SK-N-SH (cell line): ENCODE measurements at places on chromosomes 1 and 21. TPM values are rescaled to one million over a fixed set of nuclear protein-coding genes. Genes with fewer than 3 reads are reported as not detected.

DNA sequence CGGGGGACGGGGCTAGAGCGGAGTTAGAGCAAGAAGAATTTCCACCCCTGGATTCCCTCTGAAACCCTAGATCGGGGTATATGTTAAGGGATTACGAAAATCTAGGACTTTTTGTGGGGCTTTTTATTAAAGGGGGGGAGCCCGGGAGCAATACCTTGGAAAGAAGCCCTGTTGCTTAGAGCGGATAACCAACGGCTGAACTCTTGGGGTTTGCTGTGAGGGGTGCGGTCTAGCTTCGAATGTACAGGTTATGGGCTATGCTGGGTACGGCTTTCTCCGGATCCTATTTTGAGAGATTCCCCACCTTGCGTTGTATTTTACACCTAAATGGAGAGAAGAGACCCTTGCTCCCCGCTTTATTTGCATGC lies 626 bp downstream of the DYRK3 start:
- peak overlapping the region; percentile 83 for H3K27ac ChIP-seq
- no peak for DNase-seq
- peak overlapping the region; percentile 87 for H3K4me3 ChIP-seq
- no peaks in the 10 kb centered on the region for H3K36me3 ChIP-seq
- H3K27me3 ChIP-seq, result no peaks in the 10 kb centered on the region

GRCh38 chr1:28045777-28046176 lies 42.6 kb downstream of the EYA3 start:
- peak overlapping the region; percentile 19 for H3K27ac ChIP-seq
- no peaks in the 10 kb centered on the region for H3K4me1 ChIP-seq
- no peak overlapping the region for H3K4me3 ChIP-seq
- no peaks in the 10 kb centered on the region for H3K27me3 ChIP-seq
- no peak for DNase-seq
- peaks cover 26% of the 10 kb centered on the region for H3K36me3 ChIP-seq

DNA sequence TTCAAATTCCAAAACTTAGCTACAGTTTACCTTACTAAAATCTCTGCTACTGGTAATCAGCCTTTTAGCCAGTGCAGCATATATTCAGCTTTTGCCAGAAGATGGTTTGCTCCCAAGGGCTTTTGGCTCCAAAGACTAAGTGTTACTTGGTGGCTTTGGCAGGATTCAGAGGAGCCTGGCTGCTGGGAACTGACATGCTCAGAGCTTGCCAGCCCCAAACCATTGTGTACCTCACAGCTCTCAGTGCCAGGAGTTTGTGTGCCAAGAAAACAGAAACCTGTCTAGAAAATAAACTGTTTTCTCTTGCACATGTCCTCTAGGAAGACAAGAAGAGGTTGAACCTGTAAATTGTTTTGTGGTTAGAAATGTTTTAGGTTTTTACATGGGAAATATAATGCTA lies 315.9 kb downstream of the ST6GALNAC3 start:
- H3K4me3 ChIP-seq, result no peak overlapping the region
- H3K4me1 ChIP-seq, result no peaks in the 10 kb centered on the region
- no peaks in the 10 kb centered on the region for H3K27me3 ChIP-seq

COL8A2 gene
- polyA plus RNA-seq, result 2.6 and 3.1 TPM in 2 replicates

DNA sequence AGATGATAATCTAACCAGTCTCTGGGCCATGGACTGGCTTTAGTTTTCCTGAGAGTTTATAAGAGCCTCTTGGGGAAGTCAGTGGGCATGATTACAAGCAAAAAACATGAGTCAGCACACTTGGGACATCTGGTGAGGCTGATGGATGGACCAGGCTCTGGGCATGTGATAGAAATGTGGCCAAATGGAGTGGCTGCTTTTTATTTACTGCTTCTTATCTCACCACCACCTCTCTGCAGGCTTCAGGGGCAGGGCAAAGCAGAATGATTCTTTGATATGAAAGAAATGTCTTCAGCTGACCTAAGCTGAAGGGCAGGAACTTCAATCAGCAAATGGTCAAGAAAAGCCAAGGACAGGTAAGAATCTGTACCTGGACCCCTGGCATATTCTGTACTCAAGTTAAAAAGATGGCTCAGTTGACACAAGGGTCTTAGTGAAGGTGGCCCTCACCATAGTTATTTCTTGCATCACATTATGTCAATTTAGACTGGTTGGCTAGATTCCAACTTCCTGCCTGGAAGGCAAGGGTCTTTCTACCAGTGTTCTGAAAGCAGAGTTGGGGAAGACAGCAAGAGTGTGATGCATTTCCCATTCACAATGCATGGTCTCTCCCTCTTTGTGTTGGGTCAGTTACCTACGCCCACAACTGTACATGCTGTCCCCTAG lies 162.8 kb downstream of the FASLG start:
- peak; percentile 24 for DNase-seq
- H3K27ac ChIP-seq, result no peak overlapping the region
- no peaks in the 10 kb centered on the region for H3K4me1 ChIP-seq
- no peaks in the 10 kb centered on the region for H3K36me3 ChIP-seq
- no peak overlapping the region for H3K4me3 ChIP-seq

WNT4 gene
- 0.03 and 0.08 TPM in 2 replicates for polyA plus RNA-seq

TPTE gene
- not detected in 2 replicates for polyA plus RNA-seq

DNA sequence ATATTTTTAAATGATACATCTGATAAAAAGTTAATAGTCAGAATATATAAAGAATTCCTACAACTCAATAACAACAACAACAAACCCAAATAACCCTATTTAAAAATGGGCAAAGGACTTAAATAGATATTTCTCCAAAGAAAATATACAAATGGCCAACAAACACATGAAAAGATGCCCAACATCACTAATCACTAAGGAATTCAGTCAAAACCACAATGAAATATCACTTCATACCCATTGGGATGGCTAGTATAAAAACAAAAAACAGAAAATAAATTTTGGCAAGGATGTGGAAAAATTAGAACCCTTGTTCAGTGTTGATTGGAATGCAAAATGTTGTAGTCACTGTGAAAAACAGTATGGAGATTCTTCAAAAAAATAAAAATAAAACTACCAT lies 184.8 kb upstream of the RAB4A start:
- H3K4me3 ChIP-seq, result no peak overlapping the region
- H3K36me3 ChIP-seq, result no peaks in the 10 kb centered on the region
- DNase-seq, result no peak
- H3K27me3 ChIP-seq, result no peaks in the 10 kb centered on the region

DNA sequence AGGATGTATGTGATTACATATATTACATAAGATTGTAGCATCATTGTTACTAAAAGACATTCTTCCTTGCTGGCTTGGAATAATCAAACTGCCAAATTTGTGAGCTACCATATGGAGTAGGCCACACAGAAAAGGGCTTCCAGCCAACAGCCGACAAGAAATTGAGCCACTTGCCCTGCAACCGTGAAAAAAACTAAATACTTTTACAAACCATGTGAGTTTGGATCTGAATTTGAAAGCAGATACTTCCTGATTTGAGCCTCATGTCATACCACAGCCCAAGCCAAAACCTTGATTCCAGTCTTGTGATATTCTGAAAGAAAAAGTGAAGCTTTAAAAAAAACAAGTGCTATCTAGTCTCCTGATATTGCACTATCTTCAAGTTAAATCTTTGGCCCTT lies 55.6 kb upstream of the PRMT6 start:
- H3K27me3 ChIP-seq, result no peaks in the 10 kb centered on the region
- no peak overlapping the region for H3K27ac ChIP-seq
- H3K36me3 ChIP-seq, result no peaks in the 10 kb centered on the region

GRCh38 chr1:210151052-210151672 lies 81.4 kb upstream of the SERTAD4 start:
- no peak overlapping the region for H3K27ac ChIP-seq
- no peaks in the 10 kb centered on the region for H3K27me3 ChIP-seq
- DNase-seq, result no peak
- no peak overlapping the region for H3K4me3 ChIP-seq
- peaks cover 5% of the 10 kb centered on the region for H3K36me3 ChIP-seq

GRCh38 chr1:30242722-30243457 lies 480.5 kb downstream of the MATN1 start:
- H3K27ac ChIP-seq, result no peak overlapping the region
- no peaks in the 10 kb centered on the region for H3K36me3 ChIP-seq
- H3K4me1 ChIP-seq, result no peaks in the 10 kb centered on the region
- DNase-seq, result no peak
- no peaks in the 10 kb centered on the region for H3K27me3 ChIP-seq

UBXN11 gene
- polyA plus RNA-seq, result 30.6 and 35.3 TPM in 2 replicates

DNA sequence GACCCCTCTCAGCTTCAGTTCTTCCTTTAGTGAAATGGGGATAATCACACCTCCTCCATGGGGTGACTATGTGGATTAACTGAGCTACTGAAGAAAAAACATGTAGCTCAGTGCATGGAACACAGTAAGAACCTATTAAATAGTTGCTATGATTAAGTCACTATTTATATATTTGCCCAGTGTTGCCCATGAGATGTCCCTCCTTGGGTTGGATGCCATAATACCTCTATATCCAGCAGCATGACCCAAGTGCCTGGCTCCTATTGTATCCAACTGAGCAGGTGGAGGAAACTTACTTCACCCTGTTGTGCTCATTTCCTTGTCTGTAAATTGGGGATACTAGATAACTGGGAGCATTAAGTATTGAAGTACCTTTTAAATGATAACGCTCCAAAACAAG lies 47.1 kb upstream of the CYP2J2 start:
- H3K27me3 ChIP-seq, result no peaks in the 10 kb centered on the region
- H3K27ac ChIP-seq, result no peak overlapping the region
- no peaks in the 10 kb centered on the region for H3K36me3 ChIP-seq
- no peaks in the 10 kb centered on the region for H3K4me1 ChIP-seq

GRCh38 chr1:42853116-42853884 lies 6.9 kb downstream of the ZNF691 start:
- H3K4me3 ChIP-seq, result no peak overlapping the region
- peaks cover 16% of the 10 kb centered on the region for H3K36me3 ChIP-seq
- no peak for DNase-seq
- no peaks in the 10 kb centered on the region for H3K4me1 ChIP-seq
- H3K27me3 ChIP-seq, result no peaks in the 10 kb centered on the region
- no peak overlapping the region for H3K27ac ChIP-seq

DNA sequence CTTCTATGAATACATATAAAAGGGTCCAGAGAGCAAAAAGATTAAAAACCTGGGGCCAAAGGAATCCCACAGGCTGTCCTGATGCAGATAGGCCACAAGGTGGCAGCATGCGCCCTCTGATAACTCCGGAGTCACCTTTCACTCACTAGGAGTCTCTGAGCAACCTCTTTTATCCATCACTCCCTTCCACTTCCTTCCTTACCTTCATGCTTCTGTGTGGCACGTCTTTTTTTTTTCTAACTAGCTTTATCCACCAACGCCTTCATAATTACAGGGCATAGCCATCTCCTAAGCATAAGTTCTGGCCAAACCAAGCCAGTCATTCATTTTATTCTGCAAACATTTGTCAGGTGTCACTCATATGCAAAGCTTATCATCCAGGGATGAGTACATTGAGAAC lies 3.9 kb upstream of the PGLYRP4 start:
- DNase-seq, result peak; percentile 77
- no peak overlapping the region for H3K4me3 ChIP-seq
- no peaks in the 10 kb centered on the region for H3K36me3 ChIP-seq
- no peak overlapping the region for H3K27ac ChIP-seq
- H3K4me1 ChIP-seq, result no peaks in the 10 kb centered on the region

CD164L2 gene
- polyA plus RNA-seq, result 0.05 TPM in 2 replicates

IVL gene
- 0.64 and 0.86 TPM in 2 replicates for polyA plus RNA-seq

DNA sequence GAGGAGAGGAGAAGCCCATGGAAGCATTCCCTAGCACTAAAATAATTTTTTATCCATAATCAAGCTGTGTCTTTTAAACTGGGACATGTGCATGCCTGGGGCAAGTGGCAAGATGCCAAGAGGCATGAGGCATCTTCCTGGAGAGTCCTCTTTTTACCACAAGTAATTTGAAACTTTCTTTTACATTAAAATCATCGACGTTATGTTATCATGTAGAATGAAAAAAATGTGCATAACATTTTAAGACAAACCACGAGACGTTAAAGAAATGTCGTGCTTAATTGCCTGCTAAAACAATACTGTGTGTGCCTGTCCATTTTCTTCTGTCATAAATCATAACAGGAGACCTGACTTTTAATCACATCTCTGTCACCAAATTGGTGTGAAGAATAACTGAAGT lies 1.5 kb downstream of the STYXL2 start:
- H3K4me3 ChIP-seq, result no peak overlapping the region
- H3K27me3 ChIP-seq, result no peaks in the 10 kb centered on the region
- H3K4me1 ChIP-seq, result peaks cover 4% of the 10 kb centered on the region; the same call in 1 of the 2 replicates
- peak; percentile 10 for DNase-seq
- no peaks in the 10 kb centered on the region for H3K36me3 ChIP-seq
- no peak overlapping the region for H3K27ac ChIP-seq

DNA sequence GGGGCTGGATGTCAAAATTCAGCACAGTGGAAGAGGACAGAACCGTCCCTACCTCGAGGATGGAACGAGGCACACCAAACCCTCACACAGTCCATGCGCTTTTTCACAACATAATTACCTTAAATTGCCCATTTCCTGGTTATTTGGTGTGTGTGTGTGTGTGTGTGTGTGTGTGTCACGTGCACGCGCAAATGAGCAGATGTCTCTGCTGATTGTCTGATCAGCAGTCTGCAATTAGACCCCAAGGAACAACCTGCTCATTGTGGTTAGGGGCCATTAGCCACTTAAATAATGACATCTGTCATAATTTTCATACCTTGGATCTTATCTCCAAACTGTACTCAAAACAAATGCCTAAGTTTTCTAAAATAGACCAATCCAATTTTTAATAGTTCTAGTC lies 23.2 kb downstream of the AVPR1B start:
- peak overlapping the region; percentile 35 for H3K27ac ChIP-seq
- DNase-seq, result no peak
- H3K27me3 ChIP-seq, result no peaks in the 10 kb centered on the region
- no peaks in the 10 kb centered on the region for H3K4me1 ChIP-seq
- no peak overlapping the region for H3K4me3 ChIP-seq

DNA sequence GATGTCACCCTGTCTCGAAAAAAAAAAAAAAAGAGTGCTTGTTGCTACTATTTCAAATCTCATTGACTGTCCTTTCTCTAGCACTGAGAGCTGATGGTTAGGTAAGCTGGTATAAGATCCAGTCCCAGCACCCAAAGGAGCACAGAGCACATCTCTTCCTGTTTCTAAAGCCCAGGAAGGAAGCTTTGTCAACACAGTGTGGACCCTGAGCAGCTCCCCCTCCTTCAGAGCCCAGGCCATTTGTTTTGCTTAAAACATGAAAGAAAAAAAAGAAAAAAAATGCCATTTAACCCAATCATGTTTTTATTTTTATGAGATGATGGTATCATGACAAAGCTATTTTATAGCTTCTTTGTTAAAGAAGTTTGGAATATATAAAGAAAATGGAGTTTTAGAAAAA lies 184.1 kb upstream of the DUSP10 start:
- no peak overlapping the region for H3K4me3 ChIP-seq
- H3K4me1 ChIP-seq, result no peaks in the 10 kb centered on the region
- DNase-seq, result no peak
- H3K36me3 ChIP-seq, result no peaks in the 10 kb centered on the region
- H3K27ac ChIP-seq, result no peak overlapping the region
- no peaks in the 10 kb centered on the region for H3K27me3 ChIP-seq

GRCh38 chr1:24236789-24237371 lies 49.8 kb upstream of the IFNLR1 start:
- no peaks in the 10 kb centered on the region for H3K4me1 ChIP-seq
- no peak for DNase-seq
- H3K4me3 ChIP-seq, result no peak overlapping the region
- H3K27me3 ChIP-seq, result no peaks in the 10 kb centered on the region; the same call in 1 of the 2 replicates
